CD4-positive, alpha-beta T cell treated with Interleukin-21 for 1 hour (primary cell): ENCODE measurements at places on chromosomes 2 and 18.

DNA sequence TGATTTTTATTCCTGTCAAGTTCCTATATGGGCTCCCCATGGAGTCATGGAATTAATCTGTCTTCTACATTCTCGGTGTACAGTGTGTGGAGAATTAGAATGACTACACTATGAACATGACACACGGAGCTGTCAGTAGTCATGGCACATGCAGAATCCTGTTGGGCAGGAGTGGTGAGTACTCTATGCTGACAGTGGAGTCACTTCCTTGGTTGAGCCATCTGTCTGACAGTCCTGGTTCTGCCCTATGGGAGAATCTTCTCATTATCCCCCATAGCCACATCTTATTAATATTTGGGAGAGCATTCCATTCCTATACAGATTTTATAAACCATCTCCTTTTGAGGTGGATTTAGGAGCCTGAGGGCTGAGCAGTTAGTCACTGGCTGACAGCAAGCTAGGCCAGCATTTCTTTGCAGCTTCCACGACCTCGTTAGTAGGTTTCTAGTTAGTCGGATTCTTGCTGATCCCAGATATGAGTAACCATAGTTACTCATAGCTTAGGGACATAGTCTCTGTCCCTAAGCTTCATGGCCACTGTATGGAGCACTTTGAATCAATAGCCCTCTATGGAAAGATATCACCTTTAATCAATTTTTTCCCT is 90.6 kb downstream of the MDH1 start:
- DNase-seq = no peak

DNA sequence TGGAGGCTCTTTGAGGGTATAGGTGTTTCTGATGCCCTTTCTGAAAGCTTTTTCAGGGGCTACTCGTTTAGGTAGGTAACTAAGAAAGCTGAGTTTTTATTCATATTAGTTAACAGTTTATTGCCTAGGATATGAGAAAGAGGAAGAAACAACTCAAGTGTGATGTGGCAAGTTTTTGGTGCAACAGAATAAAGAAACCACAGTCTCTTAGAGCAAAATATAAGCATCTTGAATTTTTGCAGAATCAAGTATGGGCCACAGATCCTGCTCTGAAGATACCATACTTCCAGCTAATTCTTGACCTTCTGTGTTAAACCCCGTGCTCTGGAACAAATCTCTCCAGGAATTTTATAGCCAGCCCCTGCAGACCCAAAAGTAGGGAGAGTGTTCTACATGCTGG is 147.7 kb upstream of the SLC1A4 start:
- no peak for DNase-seq

DNA sequence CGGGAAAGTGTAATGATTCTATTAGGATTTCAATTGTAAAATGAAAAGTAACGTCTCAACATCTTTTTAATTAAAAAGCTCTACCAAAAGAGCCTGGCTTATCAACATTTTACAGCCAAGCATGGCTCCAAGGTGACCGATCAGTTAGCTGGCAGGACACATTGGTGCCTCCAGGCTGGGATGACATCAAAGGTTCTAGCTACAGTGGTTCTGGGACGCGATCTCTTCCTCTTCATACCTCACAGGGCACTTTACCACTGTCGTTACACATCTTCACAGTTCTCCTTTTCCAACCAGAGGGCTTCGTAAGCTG is 693 bp downstream of the ORC2 start:
- DNase-seq = no peak

- DNase-seq = no peak
Observed at GRCh38 chr2:152581360-152581759, 135.9 kb downstream of the PRPF40A start.

- DNase-seq = no peak
Observed at GRCh38 chr2:234107861-234108260, 57.4 kb downstream of the SPP2 start.
